IMR-90 (cell line): ENCODE measurements at places on chromosomes 16 and 17.

DNA sequence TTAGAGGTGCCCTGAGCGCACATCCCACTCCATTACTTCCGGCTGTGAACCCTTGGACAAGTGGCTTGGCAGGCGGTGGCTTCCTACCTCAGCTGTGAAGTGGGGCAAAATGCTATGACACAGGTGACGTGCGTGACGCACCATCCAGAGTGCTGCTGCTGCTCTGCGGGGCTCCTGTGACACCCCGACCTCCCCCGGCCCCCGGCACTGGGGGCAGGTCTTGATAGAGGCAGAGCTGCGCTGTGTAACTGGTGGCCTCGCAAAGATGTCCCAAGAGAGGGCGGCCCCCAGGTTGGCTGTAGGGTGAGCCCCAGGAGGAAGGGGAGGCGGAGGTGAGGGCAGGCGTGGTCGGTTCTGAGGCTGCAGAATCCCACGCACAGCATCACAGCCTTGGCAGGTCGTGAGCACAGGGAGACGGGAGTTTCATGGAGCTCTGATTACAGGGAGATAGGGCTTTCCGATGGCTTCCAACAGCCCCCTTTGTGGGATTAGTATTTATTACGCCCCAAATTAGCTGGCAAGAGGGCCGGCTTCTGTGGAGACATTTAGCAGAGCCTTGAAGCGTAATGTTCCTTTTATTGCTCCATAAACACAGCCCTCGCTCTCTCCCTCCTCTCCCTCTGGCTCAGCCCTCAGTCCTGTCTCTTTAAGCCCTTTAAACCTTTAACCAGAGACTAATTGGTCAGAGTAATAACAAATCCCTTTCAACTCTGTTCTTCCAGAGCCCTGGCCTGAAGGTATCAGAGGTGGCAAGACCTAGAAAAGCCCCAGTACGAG lies 328.1 kb downstream of the C16orf95 start:
- DNase-seq, result no peak

GRCh38 chr16:1060416-1061340 lies 11.9 kb upstream of the SSTR5 start:
- DNase-seq, result no peak

DNA sequence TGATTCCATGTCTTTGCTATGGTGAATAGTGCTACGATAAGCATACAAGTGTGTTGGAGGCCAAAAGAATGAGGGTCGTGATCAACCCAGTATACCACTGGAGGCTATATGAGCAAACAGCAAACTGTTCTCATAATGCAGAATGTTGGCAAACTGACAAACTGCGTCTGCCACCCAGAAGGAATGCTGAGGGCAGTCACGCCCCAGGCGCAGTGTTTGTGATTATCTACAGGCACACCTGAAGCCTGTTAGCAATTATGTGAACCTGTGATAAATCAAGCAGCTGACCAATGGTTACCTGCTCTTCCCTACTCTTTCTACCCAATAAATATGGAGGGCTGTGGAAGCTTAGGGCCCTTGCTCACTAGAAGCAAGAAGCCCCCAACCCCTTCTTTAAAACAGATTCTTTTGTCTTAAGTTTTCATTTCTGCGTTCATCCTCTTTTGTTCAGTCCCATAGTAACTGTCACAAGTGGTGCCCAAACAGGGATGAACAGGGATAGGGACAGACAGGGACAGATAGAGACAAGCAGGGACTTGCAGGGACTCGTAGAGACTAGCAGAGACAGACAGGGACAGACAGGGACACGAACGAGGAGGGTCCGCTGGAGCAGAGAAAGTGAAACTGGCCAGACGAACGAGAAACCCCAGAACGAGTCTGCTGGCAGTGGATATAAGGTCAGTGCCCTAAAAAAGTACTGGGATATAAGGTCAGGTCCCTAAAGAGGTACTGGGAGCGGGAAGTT lies 25.1 kb downstream of the CD300LG start:
- DNase-seq, result no peak

DNA sequence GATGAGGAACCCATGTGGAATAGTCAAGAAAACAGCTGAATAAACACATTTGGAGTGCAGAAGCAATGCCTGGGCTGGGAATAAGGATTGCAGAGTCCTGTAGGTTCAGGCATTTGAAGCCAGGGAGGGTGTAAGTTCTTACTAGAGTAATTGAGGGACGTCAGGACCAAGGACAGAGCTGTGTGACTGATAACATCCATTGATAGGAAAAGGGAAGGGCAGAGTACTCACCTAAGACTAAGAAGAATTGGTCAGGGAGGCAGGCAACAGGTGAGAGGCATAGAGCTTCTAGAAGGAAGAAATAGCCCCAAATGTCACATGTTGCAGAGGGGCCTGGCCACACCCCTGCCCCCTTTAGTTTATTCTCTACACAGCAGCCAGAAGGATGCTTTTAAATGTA lies 79.8 kb upstream of the TMEM132E start:
- peak; percentile 27 for DNase-seq

- no peak for DNase-seq
Observed at GRCh38 chr17:6536053-6536452, 20.3 kb downstream of the PITPNM3 start.

GRCh38 chr17:73997059-73997458 lies 206.4 kb upstream of the RPL38 start:
- DNase-seq, result no peak

- peak; percentile 80 for DNase-seq
Observed at GRCh38 chr16:86740906-86741799, 162.8 kb downstream of the FOXL1 start.

DNA sequence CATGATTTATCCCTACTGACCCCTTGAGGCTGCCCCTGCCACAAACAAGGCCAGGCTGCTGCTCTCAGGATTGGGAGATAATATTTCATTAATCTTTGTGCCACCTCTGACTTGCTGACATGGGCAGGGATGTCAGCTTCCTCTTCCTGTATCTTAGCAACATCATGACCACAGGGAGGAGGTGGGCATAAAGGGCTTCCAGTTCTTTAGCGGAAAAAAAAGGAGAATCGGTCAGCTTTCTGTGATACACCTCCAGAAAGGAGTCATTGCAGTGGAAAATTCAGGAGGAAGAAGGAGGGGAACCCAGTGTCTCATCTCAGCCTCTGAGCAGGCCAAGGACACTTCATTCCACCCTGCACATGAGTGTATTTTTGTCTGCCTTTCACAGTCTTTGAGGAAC lies 206.8 kb upstream of the SDK2 start:
- no peak for DNase-seq

- peak; percentile 83 for DNase-seq
Observed at GRCh38 chr17:73292031-73292531, 19.7 kb downstream of the CDC42EP4 start.

GRCh38 chr16:67843343-67843765 lies 1.2 kb downstream of the THAP11 start:
- peak; percentile 68 for DNase-seq

DNA sequence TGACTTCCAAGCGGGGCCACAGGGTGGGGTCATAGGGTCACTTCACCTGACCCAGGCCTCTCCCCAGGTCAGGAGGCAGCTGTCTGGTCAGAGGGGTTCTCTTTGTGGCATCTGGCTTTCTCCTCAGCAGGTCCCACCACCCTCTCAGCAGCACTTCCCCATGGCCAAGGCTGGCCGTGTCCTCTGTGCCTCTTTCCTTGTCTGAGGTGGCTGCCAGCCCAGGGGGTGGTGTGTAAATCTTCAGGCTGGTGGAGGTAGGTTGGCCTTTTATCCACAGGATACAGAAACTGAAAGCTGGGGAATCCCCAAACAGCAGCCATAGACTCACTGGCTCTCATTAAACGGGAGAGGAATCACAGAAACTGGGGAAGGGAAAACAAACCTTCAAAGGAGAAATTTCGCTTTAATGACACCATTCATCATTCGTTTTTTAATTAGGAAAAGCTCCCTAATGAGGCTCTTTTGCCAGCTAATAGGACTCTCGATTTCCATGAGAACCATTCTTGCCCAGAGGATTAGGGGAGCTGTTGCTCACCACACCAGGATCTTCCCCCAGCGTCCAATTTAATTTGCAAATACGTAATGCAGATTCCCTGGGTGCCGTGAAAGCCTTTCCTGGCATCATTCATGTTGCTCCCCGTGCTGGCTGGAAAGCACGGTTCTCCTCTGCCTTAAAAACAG lies 18.0 kb downstream of the C17orf75 start:
- DNase-seq, result peak; percentile 31

GRCh38 chr17:15996322-15996721 lies 3.2 kb downstream of the ZSWIM7 start:
- DNase-seq, result no peak

GRCh38 chr17:38886643-38887010 lies 16.8 kb downstream of the LASP1 start:
- no peak for DNase-seq

DNA sequence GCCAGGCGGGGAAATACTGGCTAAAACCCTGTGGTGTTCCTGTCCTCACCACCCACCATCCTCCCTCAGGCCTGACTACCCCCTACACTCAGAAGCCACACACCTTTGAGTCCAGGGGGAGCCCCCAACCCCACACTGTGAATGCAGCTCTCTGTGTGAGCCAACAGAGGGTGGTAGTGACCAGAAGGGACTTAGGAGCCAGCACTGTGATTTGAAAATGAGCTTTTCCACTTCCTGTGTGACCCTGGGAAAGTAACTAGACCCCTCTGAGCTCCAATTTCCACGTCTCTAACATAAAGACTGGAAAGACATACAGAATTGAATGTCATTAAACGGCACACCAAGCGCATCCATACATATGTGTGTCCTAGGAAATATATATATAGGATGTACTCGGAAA lies 58.7 kb downstream of the SDK2 start:
- no peak for DNase-seq

- no peak for DNase-seq
Observed at GRCh38 chr16:82451449-82451848, 175.3 kb upstream of the CDH13 start.

DNA sequence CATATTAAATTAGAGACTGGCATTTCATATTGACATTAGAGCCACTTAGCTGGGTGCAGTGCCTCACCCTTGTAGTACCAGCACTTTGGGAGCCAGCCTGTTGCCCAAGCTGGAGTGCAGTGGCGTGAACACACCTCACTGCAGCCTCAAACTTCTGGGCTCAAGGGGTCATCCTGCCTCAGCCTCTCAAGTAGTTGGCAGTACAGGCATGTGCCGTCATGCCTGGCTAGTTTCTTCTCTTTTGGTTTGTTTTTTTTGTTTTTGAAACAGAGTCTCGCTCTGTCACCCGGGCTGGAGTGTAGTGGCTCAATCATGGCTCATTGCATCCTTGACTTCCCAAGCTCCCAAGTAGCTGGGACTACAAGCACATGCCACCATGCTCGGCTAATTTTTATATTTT lies 8.7 kb downstream of the PPM1E start:
- no peak for DNase-seq

DNA sequence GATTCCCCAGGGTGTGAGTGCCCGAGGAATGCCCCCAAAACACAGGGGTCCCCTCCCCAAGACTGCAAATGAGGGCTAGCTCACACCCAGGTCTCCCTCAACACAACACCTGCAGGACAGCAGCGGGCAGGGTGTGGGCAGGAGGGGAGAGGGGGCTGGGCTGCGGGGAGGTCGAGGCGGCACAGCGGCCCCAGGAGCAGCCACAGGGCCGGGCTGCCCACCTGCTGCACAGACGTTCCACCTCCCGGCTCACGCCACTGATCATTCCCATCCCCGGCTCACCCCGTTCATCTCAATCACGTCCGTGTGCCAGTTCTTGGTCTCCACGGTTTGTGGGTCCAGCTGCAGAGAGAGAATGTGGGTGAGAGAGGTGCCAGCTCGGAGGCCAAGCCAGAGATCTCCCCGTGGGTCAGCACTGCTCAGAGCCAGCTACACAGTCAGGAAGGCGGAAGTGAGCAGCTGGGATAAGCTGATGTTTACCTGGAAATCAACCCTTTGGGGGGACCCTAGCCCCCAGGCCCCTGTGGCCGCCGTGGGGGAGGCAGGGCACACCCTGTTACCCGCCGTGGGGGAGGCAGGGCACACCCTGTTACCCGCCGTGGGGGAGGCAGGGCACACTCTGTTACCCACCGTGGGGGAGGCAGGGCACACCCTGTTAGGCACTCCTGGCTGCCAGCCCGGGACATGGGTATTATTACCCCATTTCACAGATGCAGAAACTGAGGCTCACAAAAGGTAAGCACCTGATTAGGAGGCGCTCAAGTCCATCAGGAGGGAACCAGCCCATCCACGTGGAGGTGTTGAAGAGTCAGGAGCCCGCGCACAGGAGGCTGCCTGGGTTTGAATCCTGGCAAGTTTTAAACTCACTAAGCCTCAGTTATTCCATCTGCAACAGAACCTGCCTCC lies 16.1 kb downstream of the TIMM22 start:
- DNase-seq, result no peak

DNA sequence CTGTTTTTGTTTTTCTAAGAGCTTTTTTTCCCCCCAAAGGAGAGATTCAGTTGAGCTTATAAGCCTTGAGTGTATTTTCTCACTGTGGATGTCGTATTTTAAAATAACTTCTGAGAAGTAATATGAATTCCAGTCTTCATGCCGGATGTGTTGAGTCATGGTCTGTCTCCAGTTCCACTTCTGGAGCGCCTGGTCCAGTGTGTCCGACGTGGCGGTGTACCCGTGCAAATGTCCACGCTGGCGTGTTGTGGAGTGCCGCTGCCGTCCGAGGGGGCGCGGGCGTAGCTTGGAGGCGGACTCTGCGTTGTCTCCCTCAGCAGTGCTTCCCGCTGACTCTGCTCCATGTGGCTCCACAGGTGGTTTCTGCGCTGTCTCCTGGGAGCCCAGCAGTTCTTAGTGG lies 60.9 kb upstream of the ZNF750 start:
- DNase-seq, result peak; percentile 32

DNA sequence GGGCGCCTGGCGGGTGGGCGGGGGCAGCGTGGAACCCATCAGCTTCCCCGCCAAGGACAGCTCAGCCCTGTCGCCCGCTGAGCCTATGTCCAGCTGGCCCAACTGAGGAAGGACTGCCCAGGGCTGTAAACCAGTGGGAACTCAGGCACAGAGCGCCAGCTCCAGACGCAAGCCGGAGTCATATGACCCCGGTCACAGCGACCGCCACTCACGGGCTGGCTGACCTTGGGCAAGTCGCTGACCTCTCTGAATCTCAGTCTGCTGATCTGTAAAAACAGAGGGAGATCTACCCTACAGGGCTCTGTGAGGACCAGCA lies 170.0 kb downstream of the C16orf78 start:
- no peak for DNase-seq

- DNase-seq, result peak; percentile 29
Observed at GRCh38 chr16:72247821-72248253, 75.9 kb upstream of the PMFBP1 start.

- no peak for DNase-seq
Observed at GRCh38 chr16:1428511-1428910, 2.4 kb upstream of the PERCC1 start.

GRCh38 chr16:52099382-52099781 lies 447.6 kb downstream of the TOX3 start:
- DNase-seq, result no peak

DNA sequence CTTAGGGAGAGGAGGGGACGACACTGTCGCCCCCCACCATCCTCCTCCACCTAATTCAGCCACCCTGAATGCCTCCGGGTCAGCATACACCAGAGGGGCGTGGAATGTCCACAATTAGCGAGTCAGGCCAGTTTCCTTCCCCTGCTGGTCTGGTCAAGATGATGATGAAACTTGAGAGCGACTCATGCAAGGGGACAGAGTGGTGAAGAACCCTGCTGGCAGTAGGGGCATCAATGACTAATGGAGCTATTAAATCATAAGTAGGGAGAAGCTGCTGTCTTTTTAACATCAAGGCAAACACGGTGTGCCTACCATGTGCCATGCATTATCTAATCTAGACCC lies 7.2 kb downstream of the SPACA3 start:
- peak; percentile 60 for DNase-seq

- peak; percentile 40 for DNase-seq
Observed at GRCh38 chr16:69542974-69543373, 22.8 kb upstream of the NFAT5 start.

GRCh38 chr17:82029391-82029790 lies 2.1 kb upstream of the RAC3 start:
- DNase-seq, result no peak

- DNase-seq, result no peak
Observed at GRCh38 chr16:16578701-16579100, 199.8 kb downstream of the NPIPA7 start.
